Activated naive CD4-positive, alpha-beta T cell treated with anti-CD3 and anti-CD28 coated beads, Interleukin-2, amount 50 U/mL, for 72 hours (primary cell): ENCODE measurements at places on chromosomes 7 and 10. TPM values are rescaled to one million over a fixed set of nuclear protein-coding genes. Genes with fewer than 3 reads are reported as not detected.

Gene VENTX
- total RNA-seq: not detected

Gene LRRC18
- not detected for total RNA-seq

Gene SSC4D
- 0.61 TPM for total RNA-seq

Gene PRKG1
- total RNA-seq: not detected

Gene C10orf143
- 3.1 TPM for total RNA-seq

Gene THSD7A
- total RNA-seq: 0.02 TPM

Gene ATE1
- total RNA-seq: 18.6 TPM

Gene VPS37D
- not detected for total RNA-seq

Gene WIPF3
- not detected for total RNA-seq

Gene CALCR
- total RNA-seq: not detected
